ENCODE measurements at places on chromosomes 7 and 10.

- H3K4me3 ChIP-seq = no peak overlapping the region
- H3K4me1 ChIP-seq = no peaks in the 10 kb centered on the region
- H3K36me3 ChIP-seq = no peaks in the 10 kb centered on the region
- H3K27me3 ChIP-seq = no peaks in the 10 kb centered on the region
These were observed 291.4 kb upstream of the TMEM229A start for GRCh38 chr7:124324262-124324661.

DNA sequence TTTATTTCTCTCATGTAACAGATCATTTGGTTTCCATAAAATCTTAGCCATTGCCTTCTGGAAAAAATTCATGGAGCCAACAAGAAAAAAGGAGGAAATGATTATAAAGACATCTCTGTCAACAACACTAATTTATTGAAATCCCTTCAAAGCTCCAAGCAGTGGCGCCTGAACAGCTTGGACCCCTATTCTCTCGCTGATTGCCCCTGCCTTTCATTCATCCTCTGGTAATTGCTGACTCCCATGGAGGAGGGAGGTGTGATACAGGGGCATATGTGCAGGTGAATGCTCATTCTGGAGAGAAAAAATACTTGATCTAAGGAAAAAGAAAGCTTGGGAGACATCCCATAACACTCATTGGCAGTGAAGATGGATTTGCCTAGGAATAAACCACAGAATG lies 345.5 kb downstream of the FGFR2 start:
- DNase-seq = peak; percentile 39
- no peak overlapping the region for H3K4me3 ChIP-seq
- no peaks in the 10 kb centered on the region for H3K4me1 ChIP-seq
- no peaks in the 10 kb centered on the region for H3K27me3 ChIP-seq
- H3K36me3 ChIP-seq = no peaks in the 10 kb centered on the region

GRCh38 chr10:44382981-44383748 lies 1.7 kb downstream of the CXCL12 start:
- H3K4me1 ChIP-seq = peaks cover 42% of the 10 kb centered on the region
- no peak for DNase-seq
- peaks cover 3% of the 10 kb centered on the region for H3K27me3 ChIP-seq
- peaks cover 13% of the 10 kb centered on the region for H3K36me3 ChIP-seq

DNA sequence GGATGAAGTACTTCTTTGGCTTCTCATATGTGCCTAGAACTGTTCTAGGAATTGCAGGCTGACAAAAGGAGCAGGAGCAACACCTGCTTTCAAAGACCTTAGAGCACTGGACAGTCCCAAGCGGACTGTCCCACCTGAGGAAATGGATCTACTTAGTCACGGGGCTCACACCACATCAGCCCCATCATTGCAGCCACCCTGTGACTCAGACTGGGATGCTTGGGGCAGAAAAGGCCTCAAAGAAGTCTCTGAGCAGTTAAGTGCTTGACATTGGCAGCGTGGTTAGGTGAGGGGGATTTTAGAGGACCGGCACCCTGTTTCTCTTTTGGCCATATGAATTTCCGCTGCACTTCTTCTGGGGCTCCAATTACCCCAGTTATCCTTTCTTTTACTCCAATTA lies 256.6 kb downstream of the USP6NL start:
- H3K4me1 ChIP-seq = no peaks in the 10 kb centered on the region
- no peaks in the 10 kb centered on the region for H3K36me3 ChIP-seq
- no peaks in the 10 kb centered on the region for H3K27me3 ChIP-seq
- DNase-seq = no peak
- H3K27ac ChIP-seq = no peak overlapping the region
- H3K4me3 ChIP-seq = no peak overlapping the region
